B cell (primary cell): ENCODE measurements at places on chromosomes 7 and 10. TPM values are rescaled to one million over a fixed set of nuclear protein-coding genes. Genes with fewer than 3 reads are reported as not detected.

ELN gene
- not detected in 2 replicates for total RNA-seq

ANXA8 gene
- total RNA-seq, result not detected in 2 replicates

ADARB2 gene
- total RNA-seq, result 0.85 and 0.96 TPM in 2 replicates

HTR5A gene
- not detected in 2 replicates for total RNA-seq

HOXA4 gene
- 0.24 TPM in 1 of 2 replicates, not detected in the other for total RNA-seq

FXYD4 gene
- not detected in 2 replicates for total RNA-seq

ZNF503 gene
- total RNA-seq, result not detected in 2 replicates

STEAP2 gene
- total RNA-seq, result not detected in 2 replicates

EGR2 gene
- 6.3 and 6.6 TPM in 2 replicates for total RNA-seq

NRG3 gene
- total RNA-seq, result not detected in 2 replicates

MEOX2 gene
- total RNA-seq, result not detected in 2 replicates

TMEM72 gene
- not detected in 2 replicates for total RNA-seq

ZNF316 gene
- total RNA-seq, result 72.6 and 76.9 TPM in 2 replicates

SLC26A3 gene
- not detected in 2 replicates for total RNA-seq
